Hepatocyte (in vitro differentiated cells): ENCODE measurements at places on chromosomes 3 and 15. TPM values are rescaled to one million over a fixed set of nuclear protein-coding genes. Genes with fewer than 3 reads are reported as not detected.

DNA sequence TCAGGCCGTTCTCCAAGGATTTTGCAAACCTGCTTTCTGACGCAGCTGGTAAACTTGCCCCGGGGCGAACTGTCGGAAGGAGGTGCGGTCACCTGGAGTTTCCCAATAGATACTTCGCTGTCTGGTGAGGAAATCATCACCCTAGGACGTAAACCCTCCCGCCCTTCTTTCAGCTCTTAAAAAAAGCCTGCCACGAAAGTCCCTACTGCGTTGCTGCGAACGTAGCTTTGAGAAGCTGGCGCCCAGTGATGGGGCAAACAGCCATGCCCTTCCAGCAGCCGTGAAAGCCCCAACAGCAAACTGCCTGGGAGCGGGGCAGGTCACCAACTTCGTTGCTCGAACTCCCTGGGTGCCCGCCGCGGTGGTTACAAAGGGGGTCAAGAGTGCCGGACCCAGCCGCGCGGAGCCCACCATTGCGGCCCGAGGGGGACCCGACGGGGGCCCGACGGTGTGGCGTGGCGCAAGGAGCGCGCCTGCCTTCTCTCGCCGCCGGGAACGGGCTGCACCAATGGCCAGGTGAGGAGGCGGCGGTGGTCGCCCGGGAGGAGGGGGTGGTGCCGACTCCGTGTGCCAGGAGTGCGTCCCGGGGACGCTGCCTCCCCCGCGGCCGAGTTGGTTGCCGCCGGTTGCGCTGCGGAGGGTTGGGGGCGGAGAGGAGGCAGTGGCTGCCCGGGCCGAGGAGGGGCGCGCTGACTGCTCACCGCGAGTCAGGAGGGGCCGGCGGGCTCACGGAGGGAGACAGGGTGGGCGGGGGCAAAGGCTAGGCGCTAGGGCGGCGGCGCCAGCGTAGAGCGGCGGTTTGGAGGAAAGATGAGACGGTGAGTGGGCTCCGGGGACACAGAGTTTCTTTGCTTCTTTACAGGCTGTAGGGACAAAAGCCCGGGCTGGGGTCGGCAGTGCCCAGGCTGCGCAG, at the start of gene PHLDB2:
PHLDB2 (plus strand) TSS at position 205 of the 913 bp plus-strand sequence. CDS start 24,813 bp downstream, outside the sequence.
- H3K36me3 ChIP-seq = no peaks in the 10 kb centered on the region
- H3K27me3 ChIP-seq = no peaks in the 10 kb centered on the region
- peak within 1 kb of the TSS; percentile 98 for H3K27ac ChIP-seq
- peak; percentile 92 for DNase-seq

DNA sequence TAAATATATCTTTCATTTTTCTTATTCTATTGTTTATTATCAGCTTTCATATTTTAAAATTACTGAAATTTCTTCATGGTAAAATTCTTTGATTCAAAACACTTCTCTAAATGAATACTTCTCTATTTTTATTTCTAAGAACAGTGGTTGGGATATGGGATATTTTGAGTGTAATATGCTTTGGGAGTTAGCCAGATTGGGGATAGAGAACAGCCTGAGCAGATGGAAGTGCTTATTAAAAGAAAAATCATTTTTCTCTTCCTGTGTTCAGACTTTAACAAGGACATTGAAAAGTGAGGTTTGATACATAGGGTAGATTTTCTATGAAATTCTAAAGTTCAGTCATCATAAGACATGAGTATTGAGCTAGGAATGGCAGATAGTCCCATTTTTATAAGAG, 84.8 kb downstream of the COL6A5 start:
- H3K36me3 ChIP-seq = no peaks in the 10 kb centered on the region
- no peak for DNase-seq
- H3K27me3 ChIP-seq = no peaks in the 10 kb centered on the region
- H3K4me3 ChIP-seq = no peak overlapping the region
- no peak overlapping the region for H3K27ac ChIP-seq

DNA sequence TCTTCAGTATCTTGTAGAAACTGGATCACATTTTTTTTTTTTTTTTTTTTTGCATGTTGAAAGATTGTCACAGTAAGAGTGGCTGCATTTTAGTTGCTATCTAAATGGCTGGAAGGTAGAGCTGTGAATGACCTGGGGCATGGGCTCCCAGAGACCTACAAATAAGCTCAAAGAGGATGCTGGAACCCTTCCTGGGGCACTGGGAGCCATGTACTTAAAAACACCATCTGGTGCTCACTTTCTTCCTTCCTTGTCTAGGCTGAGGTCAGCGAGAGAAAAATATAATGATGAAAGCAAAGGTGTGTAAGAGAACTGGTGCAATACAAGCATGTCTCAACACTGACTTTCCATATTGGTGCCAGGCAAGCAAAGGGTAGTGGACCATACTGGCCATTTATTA, 323.9 kb downstream of the SV2B start:
- H3K4me3 ChIP-seq = no peak overlapping the region
- H3K36me3 ChIP-seq = no peaks in the 10 kb centered on the region
- H3K27ac ChIP-seq = no peak overlapping the region
- H3K4me1 ChIP-seq = no peaks in the 10 kb centered on the region

GRCh38 chr3:110413807-110414748, 657.5 kb upstream of the NECTIN3 start:
- peak overlapping the region; percentile 17 for H3K27ac ChIP-seq
- H3K4me1 ChIP-seq = no peaks in the 10 kb centered on the region
- H3K27me3 ChIP-seq = no peaks in the 10 kb centered on the region
- H3K4me3 ChIP-seq = no peak overlapping the region
- DNase-seq = no peak
- H3K36me3 ChIP-seq = no peaks in the 10 kb centered on the region

- H3K4me1 ChIP-seq = no peaks in the 10 kb centered on the region
- H3K27me3 ChIP-seq = no peaks in the 10 kb centered on the region
- DNase-seq = no peak
- H3K36me3 ChIP-seq = no peaks in the 10 kb centered on the region
Measured at GRCh38 chr3:7610634-7611033, 749.7 kb downstream of the GRM7 start.

- no peak overlapping the region for H3K27ac ChIP-seq
- no peaks in the 10 kb centered on the region for H3K36me3 ChIP-seq
- DNase-seq = peak; percentile 36
- no peaks in the 10 kb centered on the region for H3K27me3 ChIP-seq
- H3K4me1 ChIP-seq = peaks cover 11% of the 10 kb centered on the region
- no peak overlapping the region for H3K4me3 ChIP-seq
Measured at GRCh38 chr3:133381346-133382109, 18.3 kb upstream of the BFSP2 start.

- H3K27me3 ChIP-seq = no peaks in the 10 kb centered on the region
- H3K27ac ChIP-seq = no peak overlapping the region
- no peak overlapping the region for H3K4me3 ChIP-seq
- H3K4me1 ChIP-seq = no peaks in the 10 kb centered on the region
- DNase-seq = no peak
- no peaks in the 10 kb centered on the region for H3K36me3 ChIP-seq
Measured at GRCh38 chr15:42108189-42108588, 13.8 kb upstream of the PLA2G4D start.

DNA sequence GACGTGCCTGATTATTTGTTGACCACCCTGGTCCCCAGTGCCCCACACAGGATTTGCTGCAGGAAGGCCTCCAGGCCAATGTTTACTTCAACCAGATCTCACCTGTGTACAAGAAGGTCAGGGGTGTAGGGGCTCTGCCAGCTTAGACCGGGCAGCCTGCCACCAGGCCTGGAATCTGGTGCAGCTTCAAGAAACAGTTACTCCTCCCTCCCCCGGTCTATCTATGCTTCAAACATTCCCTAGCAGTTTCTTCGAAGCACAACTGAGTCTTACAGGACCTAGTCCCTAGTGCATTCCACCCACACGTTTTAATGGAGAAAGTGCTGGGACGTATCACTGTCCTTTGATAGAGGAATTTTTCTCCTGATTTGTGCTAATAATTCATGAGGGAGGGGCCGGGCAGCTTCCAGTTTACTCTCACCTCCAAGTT, 8.0 kb downstream of the SH3BP5 start:
- peak overlapping the region; percentile 82 for H3K27ac ChIP-seq
- no peak for DNase-seq
- peaks cover 53% of the 10 kb centered on the region for H3K4me1 ChIP-seq
- no peaks in the 10 kb centered on the region for H3K27me3 ChIP-seq
- H3K36me3 ChIP-seq = no peaks in the 10 kb centered on the region

DNA sequence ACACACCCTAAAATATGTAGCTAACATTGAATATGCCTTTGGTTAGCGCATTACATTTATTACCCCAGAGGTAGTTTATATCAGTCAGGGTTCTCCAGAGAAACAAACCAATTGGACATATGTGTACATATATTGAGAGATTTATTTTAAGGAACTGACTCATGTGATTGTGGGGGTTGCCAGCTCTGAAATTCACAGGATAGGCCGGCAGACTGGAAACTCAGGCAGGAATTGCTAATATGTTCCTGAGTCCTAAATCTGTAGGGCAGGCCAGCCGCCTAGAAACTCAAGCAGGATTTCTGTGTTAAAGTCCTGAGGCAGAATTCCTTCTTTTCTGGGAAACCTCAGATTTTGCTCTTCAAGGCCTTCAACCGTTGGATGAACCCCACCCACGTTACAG, 189.7 kb downstream of the CDIN1 start:
- H3K4me3 ChIP-seq = no peak overlapping the region
- DNase-seq = no peak
- no peaks in the 10 kb centered on the region for H3K36me3 ChIP-seq
- H3K4me1 ChIP-seq = no peaks in the 10 kb centered on the region
- H3K27me3 ChIP-seq = no peaks in the 10 kb centered on the region
- H3K27ac ChIP-seq = no peak overlapping the region

DNA sequence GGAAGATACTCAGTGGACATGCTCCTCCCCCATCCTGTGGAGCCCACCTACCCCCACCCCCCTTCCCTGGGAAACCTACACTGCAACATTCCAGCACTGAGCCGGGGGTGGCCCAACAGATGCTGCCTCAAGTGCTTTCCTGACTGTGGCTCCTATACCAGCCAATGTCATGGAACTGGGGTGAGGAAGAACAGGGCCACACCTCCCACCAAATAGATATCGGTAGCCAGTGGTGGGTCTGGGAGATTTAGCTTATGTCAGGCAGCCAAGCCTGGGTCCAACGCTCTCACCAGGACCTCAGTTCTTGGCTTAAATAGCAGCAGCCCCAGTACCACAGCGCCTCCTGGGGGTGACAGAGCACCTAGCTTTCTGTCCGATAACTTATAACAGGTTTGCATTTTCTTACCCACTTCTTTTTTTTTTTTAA, 30.3 kb downstream of the CDC25A start:
- peak; percentile 74 for DNase-seq
- H3K27me3 ChIP-seq = no peaks in the 10 kb centered on the region
- no peak overlapping the region for H3K27ac ChIP-seq
- H3K4me1 ChIP-seq = no peaks in the 10 kb centered on the region

GRCh38 chr3:171690281-171690680, 120.0 kb downstream of the PLD1 start:
- peaks cover under 1% of the 10 kb centered on the region for H3K4me1 ChIP-seq
- no peaks in the 10 kb centered on the region for H3K36me3 ChIP-seq
- no peaks in the 10 kb centered on the region for H3K27me3 ChIP-seq
- H3K27ac ChIP-seq = no peak overlapping the region
- no peak overlapping the region for H3K4me3 ChIP-seq
- DNase-seq = no peak

- no peak overlapping the region for H3K4me3 ChIP-seq
- no peak for DNase-seq
- peak overlapping the region; percentile 68 for H3K27ac ChIP-seq
- H3K4me1 ChIP-seq = no peaks in the 10 kb centered on the region
- no peaks in the 10 kb centered on the region for H3K27me3 ChIP-seq
- H3K36me3 ChIP-seq = no peaks in the 10 kb centered on the region
Measured at GRCh38 chr15:74377831-74378766, 10.7 kb upstream of the CYP11A1 start.

Gene BTLA
- not detected in 2 replicates for polyA plus RNA-seq

Gene NCK1
- 25.1 and 30.5 TPM in 2 replicates for polyA plus RNA-seq

Gene GOLGA6A
- not detected in 2 replicates for polyA plus RNA-seq

Gene WDR49
- not detected in 2 replicates for polyA plus RNA-seq

Gene PLIN1
- 2.6 and 6.8 TPM in 2 replicates for polyA plus RNA-seq

Gene CPEB1
- polyA plus RNA-seq = 1.2 and 1.9 TPM in 2 replicates

Gene ALG1L2
- polyA plus RNA-seq = 1.7 and 2.0 TPM in 2 replicates

Gene MME
- polyA plus RNA-seq = 135 TPM in 2 replicates
